ENCODE measurements at places on chromosomes 11 and 22. TPM values are rescaled to one million over a fixed set of nuclear protein-coding genes. Genes with fewer than 3 reads are reported as not detected.

Gene CTSF
- 24.3 TPM for total RNA-seq

Gene OR51B5
- not detected for total RNA-seq

DNA sequence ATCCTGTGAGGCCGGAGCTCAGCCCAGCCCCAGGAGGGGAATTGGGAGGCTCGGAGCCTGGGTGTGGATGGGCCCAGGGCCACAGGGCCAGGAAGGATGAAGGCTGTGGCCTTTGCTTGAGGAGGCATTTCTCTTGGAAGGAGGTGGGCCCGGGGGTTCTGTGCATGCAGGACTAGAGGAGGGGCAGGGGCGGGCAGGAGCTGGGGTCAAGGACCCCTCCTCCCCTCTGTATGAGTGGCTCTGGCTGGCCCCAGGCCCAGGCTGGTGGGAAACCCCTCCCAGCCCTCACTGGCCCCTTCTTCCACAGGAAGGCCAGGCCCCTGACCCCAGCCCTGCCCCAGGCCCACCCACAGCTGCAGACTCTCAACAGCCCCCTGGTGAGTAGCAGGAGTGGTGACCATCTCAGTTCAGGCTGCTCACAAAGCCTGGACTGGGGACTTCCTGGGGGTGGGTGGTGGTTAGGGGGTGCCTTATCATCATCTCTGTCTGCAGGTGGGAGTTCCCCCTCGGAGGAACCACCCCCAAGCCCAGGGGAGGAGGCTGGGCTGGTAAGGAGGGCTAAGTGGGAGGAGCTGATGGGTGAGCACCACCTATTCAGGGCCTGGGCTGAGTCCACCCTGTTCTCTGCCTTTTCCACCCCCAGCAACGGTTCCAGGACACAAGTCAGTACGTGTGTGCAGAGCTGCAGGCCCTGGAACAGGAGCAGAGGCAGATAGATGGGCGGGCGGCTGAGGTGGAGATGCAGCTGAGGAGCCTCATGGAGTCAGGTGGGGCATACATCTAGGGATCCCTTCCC, 6.0 kb downstream of the KCNK7 start:
- no peak for DNase-seq

GRCh38 chr11:106456647-106457046, 379.2 kb downstream of the AASDHPPT start:
- no peak for DNase-seq

GRCh38 chr11:131136486-131136885, 220.2 kb upstream of the SNX19 start:
- DNase-seq, result no peak

DNA sequence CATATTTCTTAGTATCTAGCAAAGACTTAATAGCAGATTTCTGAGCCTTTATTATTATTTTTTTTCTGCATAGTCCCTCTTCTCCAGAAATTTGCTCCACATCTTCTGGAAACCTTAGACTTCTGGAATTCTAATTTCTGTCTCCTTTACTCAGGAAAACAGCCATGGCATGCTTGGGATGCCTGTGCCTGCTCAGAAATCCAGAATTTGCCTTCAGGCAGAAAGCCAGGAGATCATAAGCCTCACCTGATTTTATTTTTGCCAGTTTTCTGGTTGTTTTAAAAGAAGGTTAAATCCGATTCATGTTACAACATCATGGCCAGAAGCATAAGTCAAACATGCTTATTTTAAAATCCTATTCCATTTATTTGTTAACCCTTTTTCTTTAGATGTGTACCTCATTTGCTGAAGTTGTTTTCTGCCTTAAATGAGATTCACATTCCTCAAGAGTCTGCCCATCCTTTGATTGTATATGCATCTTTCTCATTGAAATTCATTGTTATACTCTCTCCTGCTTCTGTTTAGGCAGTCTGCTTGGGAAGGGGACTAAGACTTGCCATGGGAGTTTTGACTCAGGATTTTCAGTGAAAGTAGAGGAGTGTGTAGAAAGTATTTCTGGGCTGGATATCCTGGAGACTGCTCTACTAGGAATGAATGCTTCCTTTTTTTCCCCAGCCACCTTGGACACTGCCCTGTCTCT, 37.1 kb downstream of the SIK2 start:
- no peak for DNase-seq

DNA sequence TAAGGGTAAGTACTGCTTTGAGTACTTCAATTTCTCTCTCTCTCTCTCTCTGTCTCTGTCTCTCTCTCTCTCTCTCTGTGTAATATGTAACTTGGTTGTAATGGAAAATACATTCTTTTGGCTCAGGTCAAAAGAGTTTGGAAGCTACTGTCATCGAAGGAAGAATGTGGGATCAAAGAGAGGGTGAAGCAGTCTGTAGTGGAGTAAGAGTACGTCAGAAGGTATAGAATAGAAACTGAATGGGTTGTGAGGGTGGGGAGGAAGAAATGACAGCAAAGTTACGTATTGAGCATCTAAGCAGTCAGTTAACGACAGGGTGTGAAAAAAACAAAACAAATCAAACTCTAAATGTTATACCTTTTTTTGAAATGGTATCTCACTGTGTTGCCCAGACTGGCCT, 10.0 kb downstream of the NCAM1 start:
- no peak for DNase-seq

DNA sequence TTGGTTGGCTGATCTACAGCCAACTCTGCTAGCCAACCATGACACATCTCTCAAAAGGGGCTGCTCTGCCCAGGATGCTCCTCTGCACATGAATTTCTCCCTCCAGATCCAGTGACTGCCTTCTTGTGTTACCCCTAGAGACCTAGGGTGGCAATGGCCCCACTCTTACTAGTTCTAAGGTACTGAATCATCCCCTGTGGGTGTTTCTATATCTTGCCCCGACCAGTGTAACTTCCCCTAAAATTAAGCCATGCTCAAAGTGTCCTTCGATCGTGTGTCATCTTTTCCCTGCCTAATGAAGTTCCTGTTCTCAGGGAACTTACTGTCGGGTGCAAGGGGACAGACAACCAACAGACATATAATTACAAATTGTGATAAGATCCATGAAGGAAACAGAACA, 113.3 kb downstream of the FAM76B start:
- DNase-seq, result no peak

DNA sequence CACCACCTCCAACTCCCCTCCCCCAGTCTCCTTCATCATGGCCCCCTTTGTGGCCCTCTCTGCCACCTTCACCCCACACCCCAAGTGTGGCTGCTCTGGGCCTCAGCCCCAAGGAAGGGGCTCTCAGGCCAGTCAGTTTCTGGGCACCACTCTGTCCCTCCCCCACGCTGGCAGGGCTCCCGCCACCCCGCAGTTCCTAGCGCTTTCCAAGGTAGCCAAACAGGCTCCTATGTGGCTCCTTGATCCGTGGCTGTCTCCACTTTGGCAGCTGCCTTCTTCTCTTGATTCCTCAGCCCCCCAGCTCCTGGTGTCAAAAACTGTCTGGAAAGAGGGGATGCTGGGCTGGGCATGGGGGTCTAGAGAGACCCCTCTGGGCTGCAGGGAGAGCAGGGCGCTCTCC, 10.4 kb upstream of the CACNA1I start:
- no peak for DNase-seq

Data from Peyer's patch (tissue), 4 donors.